ENCODE measurements at places on chromosomes 11 and 22.

DNA sequence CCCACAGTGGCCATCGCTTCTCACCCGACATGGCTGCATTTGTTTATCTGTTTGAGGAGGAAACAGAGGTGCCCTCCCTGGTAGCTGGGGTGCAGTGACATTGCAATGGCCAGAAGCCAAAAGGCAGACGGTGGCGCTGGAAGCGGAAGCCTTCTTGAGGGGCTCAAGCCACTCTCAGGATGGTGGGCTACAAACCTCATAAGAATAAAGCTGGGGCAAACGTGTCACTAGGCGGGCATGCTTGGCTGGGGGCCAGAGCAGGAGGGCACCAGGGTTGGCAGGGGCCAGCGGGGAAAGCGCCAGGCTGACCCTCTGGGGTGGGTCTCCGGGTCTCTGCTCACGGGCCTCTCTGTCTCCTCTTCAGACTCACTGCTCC, 12.6 kb downstream of the TNNT3 start:
- no peak for DNase-seq

- no peak for DNase-seq
These were observed 3.7 kb downstream of the TSG101 start for GRCh38 chr11:18523084-18523483.

- DNase-seq = no peak
These were observed 1.2 kb downstream of the DCHS1 start for GRCh38 chr11:6654281-6655019.

GRCh38 chr11:134691295-134691873, 279.3 kb upstream of the B3GAT1 start:
- DNase-seq = no peak

DNA sequence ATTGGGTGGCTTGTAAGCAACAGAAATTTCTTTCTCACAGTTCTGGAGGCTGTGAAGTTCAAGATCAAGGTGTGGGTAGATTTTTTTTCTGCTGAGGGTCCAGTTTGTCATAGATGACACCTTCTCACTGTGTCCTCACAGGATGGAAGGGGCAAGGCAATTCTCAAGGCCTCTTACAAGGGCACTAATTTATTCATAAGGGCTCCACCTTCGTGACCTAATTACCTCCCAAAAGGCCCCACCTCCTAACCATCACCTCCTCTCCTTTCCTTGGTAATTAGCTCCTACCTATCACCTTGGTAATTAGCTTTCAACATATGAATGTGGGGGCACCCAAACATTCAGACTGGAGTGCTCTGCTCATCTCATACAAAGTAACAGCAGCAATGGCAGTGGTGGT, 92.3 kb upstream of the CD44 start:
- no peak for DNase-seq

- DNase-seq = no peak
These were observed 5.8 kb downstream of the LIF start for GRCh38 chr22:30240541-30241417.

GRCh38 chr11:65182258-65183170, 786 bp downstream of the CAPN1 start:
- no peak for DNase-seq

DNA sequence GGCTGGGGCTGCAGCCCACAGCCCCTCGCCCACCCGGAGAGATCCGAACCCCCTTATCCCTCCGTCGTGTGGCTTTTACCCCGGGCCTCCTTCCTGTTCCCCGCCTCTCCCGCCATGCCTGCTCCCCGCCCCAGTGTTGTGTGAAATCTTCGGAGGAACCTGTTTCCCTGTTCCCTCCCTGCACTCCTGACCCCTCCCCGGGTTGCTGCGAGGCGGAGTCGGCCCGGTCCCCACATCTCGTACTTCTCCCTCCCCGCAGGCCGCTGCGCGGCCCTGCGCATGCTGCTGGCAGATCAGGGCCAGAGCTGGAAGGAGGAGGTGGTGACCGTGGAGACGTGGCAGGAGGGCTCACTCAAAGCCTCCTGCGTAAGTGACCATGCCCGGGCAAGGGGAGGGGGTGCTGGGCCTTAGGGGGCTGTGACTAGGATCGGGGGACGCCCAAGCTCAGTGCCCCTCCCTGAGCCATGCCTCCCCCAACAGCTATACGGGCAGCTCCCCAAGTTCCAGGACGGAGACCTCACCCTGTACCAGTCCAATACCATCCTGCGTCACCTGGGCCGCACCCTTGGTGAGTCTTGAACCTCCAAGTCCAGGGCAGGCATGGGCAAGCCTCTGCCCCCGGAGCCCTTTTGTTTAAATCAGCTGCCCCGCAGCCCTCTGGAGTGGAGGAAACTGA, 731 bp downstream of the GSTP1 start:
- no peak for DNase-seq

DNA sequence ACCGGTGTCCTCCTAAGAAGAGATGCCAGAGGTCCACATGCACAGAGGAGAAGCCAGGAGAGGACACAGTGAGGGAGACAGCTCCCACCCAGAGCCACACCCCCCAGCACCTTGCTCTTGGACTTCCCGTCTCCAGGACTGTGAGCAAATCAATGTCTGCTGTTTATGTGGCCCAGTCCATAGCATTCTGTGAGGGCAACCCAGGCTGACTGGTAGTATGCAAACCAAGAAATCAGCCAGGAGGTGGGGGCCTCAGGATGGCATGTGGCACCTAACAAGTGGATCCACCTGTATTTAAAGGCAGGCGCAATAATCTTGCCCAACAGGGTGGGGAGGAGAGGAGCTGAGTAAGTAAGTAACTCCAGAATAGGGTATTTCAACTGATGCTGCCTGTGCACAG, 136.4 kb downstream of the BRD1 start:
- no peak for DNase-seq

DNA sequence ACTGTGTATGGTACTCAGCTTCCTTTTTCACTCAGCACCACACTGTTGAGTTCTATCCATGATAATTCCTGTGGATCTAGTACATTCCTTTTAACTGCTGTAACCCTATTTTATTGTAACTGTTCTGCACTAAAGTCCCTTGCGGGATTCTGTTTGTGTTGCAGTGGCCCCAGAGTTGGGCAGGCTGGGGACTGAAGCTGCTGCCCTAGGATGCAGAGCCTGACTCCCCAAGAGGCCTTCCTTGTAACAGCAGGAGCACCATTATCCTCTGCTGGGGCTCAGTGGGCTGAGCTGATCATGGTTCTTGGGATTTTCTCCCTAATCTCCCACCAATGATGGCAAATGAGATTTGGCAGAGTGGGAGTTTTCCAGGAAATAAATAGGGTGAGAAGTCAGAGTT, 77.7 kb downstream of the CABIN1 start:
- no peak for DNase-seq

DNA sequence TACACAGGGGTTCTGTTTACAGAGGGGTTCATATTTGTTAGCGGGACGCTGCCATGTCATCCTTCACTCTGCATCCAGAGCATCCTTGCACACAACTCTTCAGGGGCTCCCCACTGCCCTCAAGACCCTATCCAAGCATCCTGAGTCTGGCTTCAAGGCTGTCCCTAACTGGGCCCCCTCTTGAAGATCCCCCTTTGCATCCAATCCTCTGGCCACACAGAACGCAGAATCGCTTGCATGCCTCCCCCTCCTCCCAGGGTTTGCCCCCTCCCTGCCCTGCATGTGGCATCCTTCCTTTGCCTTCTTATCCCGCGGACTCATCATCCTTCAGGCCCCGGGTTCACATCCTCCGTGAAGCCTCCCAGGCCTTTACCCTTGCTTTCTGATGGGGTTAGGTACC, 18.6 kb downstream of the C1QTNF6 start:
- no peak for DNase-seq

- DNase-seq = no peak
These were observed 48.6 kb upstream of the PARVG start for GRCh38 chr22:44131989-44132685.

DNA sequence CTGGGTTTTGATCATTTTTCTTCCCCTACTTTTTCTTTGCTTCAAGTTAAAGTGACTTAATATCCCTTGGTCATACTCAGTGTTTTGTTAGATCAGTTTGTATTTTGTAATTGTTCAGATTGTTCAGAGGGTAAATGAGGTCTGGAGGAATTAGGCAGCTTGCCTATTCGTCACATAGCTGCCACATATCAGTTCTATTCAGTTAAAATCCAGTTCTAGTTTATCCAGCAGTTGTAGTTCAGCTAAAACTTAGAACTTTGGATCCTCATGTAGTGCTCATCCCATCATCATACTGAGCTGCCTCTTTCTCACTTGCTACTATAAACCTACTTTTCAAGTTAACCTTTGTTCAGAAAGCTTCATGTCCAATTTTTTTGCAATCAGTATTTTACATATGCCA, 47.1 kb upstream of the DEPDC7 start:
- DNase-seq = no peak

DNA sequence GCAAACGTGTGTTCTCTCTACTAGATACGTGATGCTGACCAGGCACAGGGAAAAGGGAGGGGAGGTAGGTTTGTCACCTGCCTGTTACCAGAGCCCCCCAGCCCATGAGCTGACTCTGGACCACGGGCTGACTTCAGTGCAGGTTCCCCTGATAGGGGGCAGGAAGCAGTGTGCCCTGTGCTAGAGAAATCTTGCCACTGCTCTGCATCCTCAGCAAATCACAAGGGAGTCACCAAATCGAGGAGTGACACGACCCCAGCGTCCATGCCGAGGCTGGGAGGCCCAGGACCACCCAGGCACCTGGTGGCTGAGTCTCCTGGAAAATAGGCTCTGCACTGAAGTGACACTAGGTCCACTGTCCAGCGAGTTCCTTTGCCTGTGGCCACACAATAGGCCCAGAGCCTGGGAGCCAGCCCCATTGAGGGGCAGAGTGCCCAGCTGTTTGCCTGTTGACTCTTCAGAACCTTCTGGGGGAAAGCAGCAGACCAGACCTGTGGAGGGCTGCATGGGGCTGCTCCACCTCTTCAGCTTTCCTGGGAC, 99.3 kb downstream of the CTTN start:
- no peak for DNase-seq

GRCh38 chr22:35250156-35250555, 7.1 kb upstream of the HMGXB4 start:
- DNase-seq = no peak

GRCh38 chr11:93564895-93565294, 21.7 kb upstream of the SMCO4 start:
- DNase-seq = no peak

All from stimulated activated CD4-positive, alpha-beta T cell treated with anti-CD3 and anti-CD28 coated beads, Interleukin-15, amount 100 ng/mL, for 48 hours (primary cell).